Activated T-helper 9 cell treated with anti-CD3 and anti-CD28 coated beads, Interleukin-2, amount 50 U/mL, for 16 hours (primary cell): ENCODE measurements at places on chromosomes 2 and 18.

- peak; percentile 30 for DNase-seq
Observed at GRCh38 chr2:74250189-74250631, 51.8 kb downstream of the MTHFD2 start.

GRCh38 chr2:234566622-234567021, 69.7 kb upstream of the ARL4C start:
- DNase-seq = no peak

- DNase-seq = no peak
Observed at GRCh38 chr2:52428224-52428623, 1339.4 kb upstream of the CHAC2 start.

GRCh38 chr18:9404565-9405060, 70.0 kb downstream of the TWSG1 start:
- DNase-seq = no peak

GRCh38 chr2:127704641-127705390, 3.5 kb downstream of the SFT2D3 start:
- no peak for DNase-seq

- DNase-seq = no peak
Observed at GRCh38 chr2:111909079-111909478, 10.7 kb downstream of the MERTK start.

DNA sequence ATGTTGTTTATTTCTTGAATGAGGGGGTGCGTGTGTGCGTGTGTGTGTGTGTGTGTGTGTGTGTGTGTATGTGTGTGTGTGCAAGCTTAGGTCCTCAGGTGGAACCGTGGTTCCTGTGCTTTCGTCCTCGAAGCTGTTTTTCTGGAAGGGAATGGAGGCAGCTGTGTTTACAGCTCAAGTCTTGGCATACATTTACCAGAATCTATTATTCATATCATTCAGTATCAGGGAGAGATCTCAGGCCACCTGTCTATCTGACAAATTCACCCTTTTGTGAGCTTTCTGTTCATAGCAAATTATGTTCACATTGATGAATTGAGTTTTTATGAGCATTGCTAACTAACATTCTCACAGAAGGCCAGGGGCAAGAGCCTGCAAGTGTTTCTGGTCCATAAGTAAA, 550.4 kb downstream of the ARHGAP15 start:
- no peak for DNase-seq

- DNase-seq = no peak
Observed at GRCh38 chr2:68693951-68694350, 40.7 kb upstream of the ARHGAP25 start.

GRCh38 chr2:195486520-195486919, 170.5 kb upstream of the SLC39A10 start:
- DNase-seq = no peak

DNA sequence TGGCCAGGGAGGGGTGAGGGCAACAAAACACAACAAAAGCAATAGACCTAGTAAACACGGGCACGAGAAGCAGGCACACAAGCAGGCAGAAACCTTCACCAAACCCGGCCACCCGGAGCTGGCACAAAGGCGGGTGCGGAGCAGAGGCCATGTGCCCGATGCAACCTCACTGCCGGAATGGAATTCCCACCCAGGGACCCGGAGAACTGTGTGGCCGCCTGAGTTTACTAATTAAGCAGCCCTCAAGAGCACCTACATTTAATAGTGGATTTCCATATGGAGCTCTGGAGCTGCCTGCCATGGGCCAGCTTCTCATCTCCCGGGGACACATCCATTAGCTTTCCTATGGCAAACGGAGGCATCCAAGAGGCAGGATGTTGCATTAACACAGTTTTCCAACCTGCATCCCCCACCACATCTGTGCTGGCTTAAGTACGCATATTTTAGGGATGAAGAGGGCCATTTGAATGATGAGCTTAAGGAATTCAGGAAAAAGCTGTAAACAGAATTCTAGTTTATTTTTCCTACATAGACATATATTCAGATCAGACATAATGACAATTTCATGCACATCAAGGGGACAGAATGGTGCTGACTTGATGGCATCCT, 104.5 kb upstream of the SMIM21 start:
- no peak for DNase-seq

- no peak for DNase-seq
Observed at GRCh38 chr2:216522892-216523502, 24.4 kb downstream of the RPL37A start.

GRCh38 chr2:57397550-57398360, 648.9 kb upstream of the VRK2 start:
- no peak for DNase-seq

DNA sequence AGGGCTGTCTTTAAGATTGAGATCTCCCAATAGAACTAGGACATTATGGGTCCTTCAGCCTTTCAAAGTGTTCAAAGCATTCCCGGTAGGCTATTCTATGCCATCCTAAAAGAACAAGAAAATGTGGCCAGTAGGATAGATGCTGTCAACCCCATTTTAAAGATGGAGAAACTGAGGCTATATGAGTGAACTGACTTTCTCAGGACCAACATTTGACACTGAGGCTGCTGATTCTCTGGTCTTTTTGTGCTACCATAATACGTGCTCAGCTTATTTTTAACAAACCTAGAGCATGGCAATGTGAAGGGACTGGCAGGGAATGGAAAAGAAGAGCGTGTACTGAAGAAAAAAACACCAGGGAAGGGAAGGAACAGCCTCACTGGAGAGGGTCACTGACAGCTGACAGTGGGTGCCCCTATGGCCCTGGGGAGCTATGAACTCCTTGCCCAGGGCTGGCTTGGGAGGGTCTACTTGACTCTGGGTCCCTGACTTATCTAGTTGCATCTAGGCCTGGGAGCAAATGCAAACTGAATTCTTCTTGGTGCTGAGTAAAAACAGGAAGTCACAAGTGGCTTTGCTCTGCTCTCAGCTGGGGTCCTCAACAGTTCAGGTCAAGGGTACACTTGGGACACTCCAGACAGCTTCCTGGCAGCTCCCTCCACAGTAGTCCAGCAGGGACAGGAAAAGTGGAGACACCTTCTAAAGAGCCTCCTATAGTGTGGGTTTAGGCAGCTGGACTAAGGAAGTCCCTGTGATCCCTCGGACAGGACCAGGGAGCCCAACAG, 2.3 kb downstream of the CYRIA start:
- no peak for DNase-seq

DNA sequence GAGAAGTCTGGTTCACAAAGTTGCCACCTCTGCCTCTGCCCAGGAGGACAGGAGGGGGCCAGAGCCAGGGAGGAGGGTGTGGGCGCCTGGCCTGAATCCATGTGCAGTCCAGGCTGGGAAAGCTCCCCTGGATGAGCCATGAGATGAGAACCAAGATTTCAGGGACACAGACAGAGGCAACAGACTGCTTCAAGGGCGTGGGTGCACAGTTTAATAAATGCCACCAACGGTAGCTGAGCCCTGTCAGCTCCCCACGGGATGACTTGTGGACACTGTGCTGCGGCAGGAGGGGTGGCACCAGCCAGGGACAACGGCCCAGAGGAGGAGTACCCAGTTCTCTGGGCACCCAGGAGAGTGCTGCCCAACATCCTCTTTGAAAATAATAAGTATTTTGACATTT, 15.2 kb downstream of the CAPG start:
- DNase-seq = no peak

DNA sequence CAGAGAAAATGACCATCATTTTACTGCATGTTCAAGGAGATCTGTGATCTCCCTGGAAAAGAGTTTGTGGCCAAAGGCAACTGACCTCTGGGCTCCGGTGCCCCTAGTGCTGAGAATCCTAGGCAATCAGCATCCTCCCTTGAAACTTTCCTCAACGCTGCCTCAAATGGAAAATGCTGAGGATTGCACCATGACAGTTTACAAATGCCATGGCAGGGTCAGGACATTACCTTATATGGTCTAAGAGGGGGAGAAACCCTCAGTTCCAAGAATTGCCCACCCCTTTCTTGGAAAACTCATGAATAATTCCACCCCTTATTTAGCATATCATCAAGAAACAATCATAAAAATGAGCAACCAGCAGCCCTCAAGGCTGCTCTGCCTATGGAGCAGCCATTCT, 48.3 kb downstream of the ALPK2 start:
- no peak for DNase-seq

DNA sequence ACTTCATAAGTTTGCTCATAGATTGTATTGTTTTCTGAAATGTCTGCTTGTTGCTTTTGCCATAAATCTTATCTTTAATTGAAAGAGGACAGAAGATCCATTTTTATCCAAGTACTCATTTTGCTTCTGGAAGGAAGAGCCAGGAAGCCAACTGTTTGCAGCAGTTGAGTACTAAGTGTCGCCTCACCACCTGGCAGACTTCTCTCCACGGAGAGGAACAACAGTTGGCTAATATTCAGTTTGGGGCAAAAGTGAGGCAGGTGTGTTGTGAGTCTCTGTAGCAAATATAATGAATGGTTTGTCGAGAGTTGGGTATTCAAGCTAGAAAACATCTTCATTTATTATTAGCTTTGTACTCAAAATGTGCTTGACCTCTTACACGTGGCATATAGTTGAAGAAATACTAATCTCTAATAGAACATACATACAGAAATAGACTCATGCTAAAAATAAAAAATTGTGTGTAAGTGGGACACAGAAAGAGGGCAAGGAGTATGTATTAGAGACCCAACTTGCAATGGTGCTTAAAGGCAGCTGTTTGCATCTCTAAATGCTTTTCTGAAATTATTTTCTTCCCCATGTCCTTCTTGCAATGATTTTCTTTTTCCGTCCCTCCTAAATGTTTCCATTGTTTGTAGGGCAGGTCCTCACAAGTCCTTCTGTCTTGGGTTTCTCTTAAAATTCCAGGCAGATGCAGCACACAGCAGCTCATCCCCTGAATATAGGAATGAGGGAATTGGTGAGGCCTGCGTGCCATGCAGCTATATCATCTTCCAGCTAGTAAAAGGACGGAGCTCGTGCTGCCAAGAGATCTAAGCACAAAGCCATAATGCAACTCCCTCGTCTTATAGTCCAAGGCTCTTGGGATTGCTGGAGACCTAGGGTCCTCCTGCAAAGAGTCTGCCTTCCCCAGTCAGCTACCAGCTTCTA, 44.8 kb upstream of the MAP3K20 start:
- no peak for DNase-seq

DNA sequence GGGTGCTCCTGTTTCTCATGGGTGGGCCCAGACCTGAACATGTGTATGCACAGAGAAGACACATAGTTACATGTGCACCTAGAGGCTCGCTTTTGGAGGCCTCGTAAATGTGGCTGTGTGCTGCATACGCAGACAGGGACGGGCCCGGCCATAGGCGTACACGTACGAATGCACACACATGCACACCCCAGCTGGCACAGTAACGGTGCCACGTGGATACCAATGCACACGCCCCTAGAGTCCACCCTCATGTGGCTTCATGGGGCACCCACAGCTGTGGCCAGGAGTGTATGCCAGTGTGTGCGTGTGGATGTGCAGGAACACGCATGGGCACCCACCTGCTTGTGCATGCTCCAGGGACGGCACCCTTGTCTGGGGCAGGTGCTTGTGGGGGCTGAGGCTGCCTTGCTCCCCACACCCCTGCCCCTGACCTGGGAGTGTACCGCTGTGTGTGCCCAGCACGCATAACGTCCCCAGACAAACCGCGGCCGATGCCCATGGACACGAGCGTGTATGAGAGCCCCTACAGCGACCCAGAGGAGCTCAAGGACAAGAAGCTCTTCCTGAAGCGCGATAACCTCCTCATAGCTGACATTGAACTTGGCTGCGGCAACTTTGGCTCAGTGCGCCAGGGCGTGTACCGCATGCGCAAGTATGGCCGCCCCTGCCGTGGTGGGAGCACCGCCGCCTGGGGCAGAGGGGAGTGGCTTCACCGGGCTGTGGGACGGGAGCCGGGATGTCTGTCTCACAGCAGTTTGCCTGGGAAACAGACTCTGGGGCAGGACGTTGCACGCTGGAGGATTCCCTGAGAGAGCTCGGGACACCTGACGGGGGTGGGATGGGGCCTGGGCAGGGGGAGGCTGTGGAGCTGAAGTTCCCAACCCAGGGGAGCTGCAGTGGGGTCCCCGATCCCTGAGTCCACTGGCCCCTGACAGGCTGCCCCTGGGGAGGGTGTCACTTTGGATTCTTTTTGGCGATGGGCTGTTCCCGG, 21.0 kb downstream of the ZAP70 start:
- DNase-seq = no peak

GRCh38 chr2:188852772-188853171, 121.4 kb upstream of the COL3A1 start:
- DNase-seq = no peak
